ENCODE measurements at places on chromosomes 11 and 22.

- DNase-seq: no peak
Measured at GRCh38 chr11:121657146-121657545, 204.4 kb upstream of the SORL1-AS1 start.

DNA sequence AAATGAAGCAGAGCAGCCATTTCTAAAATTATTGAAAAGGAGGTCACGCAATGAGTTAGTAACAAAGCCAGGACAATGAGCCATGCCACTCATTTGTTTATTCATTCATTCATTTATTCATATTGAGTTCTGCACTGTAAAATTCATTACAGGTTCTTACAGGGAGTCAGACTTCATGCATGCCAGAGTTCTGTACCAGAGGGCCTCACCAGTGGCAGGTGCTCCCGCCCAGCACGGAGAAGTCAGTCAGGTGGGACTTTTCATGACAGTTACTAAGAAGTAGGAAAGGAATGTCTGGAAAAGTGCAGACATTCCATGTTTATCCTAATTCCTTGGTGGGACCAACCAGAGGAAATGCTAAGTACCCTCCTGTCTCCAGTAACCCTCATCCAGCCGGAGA lies 217.5 kb upstream of the BLID start:
- no peak for DNase-seq

GRCh38 chr11:43489869-43490465 lies 131.2 kb downstream of the TTC17 start:
- DNase-seq: no peak

DNA sequence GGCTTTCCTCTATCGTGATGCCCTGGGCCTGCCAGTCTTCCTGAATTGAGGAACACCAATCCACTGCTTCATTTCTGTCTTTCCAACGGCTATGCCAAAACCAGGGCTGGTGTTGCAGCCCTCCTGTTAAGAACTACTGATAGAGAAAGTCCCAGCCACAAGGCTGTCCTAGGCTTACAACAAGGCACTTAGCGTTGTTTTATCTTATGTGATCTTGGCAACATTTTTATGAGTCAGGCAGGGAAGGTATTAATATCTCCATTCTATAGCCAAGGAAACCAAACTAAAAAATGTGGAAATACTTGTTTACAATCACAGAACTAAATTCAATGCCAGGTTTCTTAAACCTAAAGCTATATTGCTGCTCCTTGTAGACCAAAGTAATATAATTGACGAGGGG lies 89.9 kb upstream of the AMOTL1 start:
- no peak for DNase-seq

DNA sequence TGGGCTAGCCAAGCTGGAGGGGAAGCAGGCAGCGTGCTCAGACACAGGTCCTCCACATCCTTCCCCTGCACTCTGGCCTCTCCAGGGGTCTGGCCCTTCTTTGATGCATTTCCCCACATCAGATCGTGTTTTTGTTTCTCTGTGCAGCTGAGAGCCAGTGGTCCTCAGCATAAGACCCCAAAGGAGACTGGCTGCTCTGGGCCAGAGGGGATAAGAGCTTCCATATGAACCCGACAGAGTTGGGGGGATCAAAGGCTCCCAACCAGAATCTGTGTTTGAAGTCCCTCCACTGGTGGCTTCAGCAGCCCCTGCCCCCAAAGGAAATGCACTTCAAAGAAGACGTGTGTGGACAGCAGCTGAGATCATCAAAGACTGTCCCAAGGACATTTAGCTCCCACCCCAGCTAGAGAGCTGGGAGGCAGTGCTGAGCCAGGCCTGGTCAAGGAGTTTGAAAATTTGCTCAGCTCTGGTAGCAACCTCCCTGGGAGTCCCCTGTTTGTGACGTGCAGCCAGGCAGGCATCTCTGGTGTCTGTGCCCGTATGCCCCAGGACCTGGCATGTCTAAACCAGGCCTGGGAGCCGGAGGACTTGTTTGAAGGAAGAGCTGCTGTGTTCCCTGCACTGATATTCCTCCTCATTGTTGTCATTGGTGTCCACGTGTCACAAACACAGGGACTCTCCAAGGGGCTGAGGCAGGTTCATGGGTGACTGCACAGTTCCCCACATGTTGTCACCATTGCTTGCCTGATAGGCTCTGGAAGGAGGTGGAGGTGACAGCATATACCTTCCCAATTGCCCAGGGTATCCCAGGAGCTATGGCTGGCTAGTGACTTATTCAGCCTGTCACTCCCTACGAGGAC lies 99.0 kb downstream of the AMOTL1 start:
- DNase-seq: no peak

DNA sequence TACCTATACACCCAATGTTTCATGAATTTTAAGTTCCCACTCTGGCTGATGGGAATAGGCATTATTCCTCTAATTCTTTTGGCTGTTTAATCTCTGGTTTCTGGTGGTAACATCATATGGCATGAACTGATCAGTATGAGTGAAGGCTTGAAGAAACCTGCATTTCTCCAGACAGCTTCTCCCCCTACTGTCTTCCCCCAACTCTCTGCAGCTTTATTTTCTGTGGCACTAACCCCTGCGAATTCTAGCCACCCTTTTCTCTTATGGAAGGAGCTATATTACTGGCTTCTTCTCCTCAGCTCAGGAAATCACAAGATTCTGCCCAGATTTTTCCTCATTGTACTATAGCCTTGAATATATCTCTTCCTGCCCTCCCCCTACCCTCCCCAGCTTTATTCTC lies 57.1 kb downstream of the CASP12 start:
- DNase-seq: no peak
